ENCODE measurements at places on chromosomes 13 and 19.

GRCh38 chr13:41420146-41420545 is 37.2 kb upstream of the RGCC start:
- no peak for DNase-seq

DNA sequence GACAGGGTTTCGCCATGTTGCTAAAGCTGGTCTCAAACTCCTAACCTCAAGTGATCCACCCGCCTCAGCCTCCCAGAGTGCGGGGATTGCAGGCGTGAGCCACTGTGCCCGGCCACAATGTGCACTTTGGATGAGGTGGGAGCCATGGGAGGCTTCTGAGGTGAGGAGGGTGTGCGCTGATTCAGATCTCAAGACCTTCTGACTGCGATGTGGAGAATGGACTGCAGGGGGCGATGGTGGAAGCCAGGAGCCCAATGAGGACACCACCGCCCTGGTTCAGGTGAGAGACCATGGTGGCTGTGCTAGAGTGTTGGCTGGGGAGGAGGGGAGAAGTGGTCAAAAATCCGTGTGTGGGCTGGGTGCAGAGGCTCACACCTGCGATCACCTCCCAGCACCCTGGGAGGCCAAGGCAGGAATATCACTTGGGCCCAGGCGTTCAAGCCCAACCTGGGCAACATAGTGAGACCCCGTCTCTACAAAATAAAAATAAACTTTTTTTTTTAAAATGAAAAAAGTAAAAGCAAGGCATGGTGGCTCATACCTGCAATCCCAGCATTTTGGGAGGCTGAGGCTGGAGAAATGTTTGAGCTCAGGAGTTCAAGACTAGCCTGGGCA is 5.6 kb downstream of the INAFM1 start:
- no peak for DNase-seq

- no peak for DNase-seq
Observed at GRCh38 chr19:38378866-38379265, 4.5 kb downstream of the PSMD8 start.

DNA sequence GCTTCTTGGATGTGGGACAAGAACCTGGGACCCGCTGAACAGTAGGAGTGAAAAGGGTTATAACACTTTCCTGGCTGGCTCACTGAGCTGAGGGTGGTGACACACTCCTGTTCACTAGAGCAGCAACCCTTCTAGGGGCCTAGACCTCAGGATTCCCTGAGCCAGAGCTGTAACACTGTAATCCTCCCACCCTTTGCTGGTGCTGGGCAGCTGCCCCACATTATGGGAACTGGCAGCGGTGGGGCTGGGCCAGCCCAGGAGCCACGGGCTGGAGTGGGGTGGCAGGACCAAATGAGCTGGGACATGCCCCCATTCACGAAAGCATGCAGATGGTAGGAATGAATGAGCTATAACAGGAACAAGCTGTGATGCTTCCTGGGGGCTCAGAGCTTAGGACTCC is 110.6 kb downstream of the B3GLCT start:
- no peak for DNase-seq

- DNase-seq = no peak
Observed at GRCh38 chr13:105165449-105166125, 1369.9 kb downstream of the EFNB2 start.
